ENCODE measurements at places on chromosomes 5 and 9. TPM values are rescaled to one million over a fixed set of nuclear protein-coding genes. Genes with fewer than 3 reads are reported as not detected.

OR1J2 gene
- polyA plus RNA-seq = not detected

RACK1 gene
- polyA plus RNA-seq = 2,383 TPM

ORM2 gene
- polyA plus RNA-seq = not detected

C5orf34 gene
- polyA plus RNA-seq = not detected

CER1 gene
- polyA plus RNA-seq = not detected

TTC39B gene
- polyA plus RNA-seq = 3.8 TPM

MAP1B gene
- polyA plus RNA-seq = 0.43 TPM

RNF224 gene
- polyA plus RNA-seq = not detected

PCDHGB6 gene
- polyA plus RNA-seq = not detected

RASEF gene
- not detected for polyA plus RNA-seq

MARVELD2 gene
- 0.35 TPM for polyA plus RNA-seq

PCDHGA3 gene
- not detected for polyA plus RNA-seq

LMX1B gene
- not detected for polyA plus RNA-seq

DENND1A gene
- 4.7 TPM for polyA plus RNA-seq

HEMGN gene
- not detected for polyA plus RNA-seq

ZDHHC11B gene
- not detected for polyA plus RNA-seq

FSD1L gene
- polyA plus RNA-seq = 3.0 TPM

SMIM3 gene
- polyA plus RNA-seq = not detected
